ENCODE measurements at places on chromosomes 2 and 18.

DNA sequence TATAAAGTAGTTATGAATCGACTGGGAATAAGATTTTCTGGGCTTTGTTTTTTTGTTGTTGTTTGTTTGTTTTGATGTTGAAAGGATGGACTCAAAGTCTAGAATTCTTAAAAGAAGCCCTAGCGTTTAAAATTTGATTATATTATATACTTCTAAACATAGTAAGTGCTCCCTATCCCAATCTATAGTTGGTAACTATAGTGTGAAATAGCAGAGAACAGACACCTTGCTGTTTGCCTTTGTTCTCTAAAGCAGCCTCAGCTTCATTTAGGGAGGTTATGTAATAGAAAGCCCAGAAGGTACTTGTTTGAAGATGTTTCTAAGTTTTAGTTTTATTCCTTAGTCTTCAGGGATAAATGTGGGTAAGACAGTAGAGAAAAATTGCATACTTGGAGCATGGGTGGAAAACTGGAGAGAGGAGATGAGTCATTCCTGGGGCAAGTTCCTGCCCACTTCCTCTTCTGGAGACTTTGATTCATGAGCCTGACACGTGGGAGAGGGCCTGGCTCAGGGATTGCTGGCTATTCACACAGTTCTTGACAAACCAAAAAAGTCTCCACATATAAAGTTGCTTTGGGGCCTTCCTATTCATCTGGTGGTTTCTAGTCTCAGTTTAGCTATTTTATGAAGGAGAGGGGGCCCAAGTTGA, 131.9 kb downstream of the MYO1B start:
- peak; percentile 51 for DNase-seq

DNA sequence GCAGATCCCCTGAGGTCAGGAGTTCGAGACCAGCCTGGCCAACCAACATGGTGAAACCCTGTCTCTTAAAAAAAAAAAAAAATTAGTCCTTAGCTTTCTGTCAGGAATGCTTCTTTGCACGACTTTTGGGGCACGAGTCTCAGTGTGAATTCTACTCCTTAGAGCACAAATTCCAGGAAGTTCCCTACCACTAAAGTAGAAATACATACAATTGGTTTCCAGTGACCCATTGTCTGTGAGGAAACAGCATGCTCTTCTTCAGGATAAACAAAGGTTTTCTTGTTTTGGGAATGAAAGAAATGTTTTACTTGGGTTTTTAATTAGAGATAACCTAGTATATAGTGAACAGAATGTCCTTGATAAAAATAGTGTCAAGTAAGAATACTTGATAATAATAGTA, 23.7 kb downstream of the PSMA8 start:
- DNase-seq, result no peak

GRCh38 chr2:234422273-234422732, 74.6 kb downstream of the ARL4C start:
- no peak for DNase-seq

GRCh38 chr2:134276381-134277172, 22.7 kb downstream of the MGAT5 start:
- DNase-seq, result no peak

- no peak for DNase-seq
Measured at GRCh38 chr2:222289278-222290160, 9.3 kb downstream of the PAX3 start.

DNA sequence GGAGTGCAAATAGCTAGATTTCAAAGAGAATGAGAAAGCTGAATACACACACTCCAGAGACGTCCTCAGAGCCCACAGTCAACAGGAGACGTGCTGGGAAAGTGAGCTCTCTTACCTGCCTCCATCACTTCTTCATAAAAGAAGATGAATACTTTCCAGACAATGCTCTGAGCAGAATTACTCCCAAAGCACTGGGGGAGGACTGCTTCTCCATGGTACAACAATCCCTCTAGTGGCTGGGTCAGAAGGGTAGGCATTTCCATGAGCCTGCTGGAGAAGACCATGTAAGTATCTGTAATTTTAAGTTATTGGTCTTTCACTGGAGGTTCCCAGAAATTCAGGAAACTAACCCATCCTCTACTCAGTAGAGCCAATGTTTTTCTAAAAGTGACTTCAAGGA, 190.3 kb downstream of the RBM43 start:
- DNase-seq, result no peak

- DNase-seq, result no peak
Measured at GRCh38 chr18:48656582-48656981, 117.8 kb downstream of the CTIF start.

DNA sequence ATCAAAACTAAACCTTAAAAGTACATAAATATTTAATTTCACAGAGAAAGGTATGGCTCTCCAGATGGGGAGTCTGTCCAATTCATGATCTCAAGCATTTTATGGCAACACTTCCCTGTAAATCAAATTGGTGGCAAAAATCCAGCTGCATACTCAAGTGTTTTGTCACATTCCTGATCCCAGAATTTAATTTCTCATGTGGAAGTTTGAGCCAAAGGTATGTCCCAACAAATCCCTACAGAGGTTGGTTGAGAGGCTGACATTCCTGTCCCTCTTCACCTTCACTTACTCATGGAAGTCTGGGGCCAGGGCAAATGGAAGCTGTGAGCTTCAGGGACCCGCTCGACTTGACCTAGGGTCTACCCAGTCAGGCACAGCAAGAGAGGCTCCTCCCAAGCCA, 17.7 kb downstream of the KLF7 start:
- no peak for DNase-seq

GRCh38 chr2:46143429-46144132, 153.6 kb upstream of the EPAS1 start:
- no peak for DNase-seq

GRCh38 chr2:23592898-23593751, 208.1 kb downstream of the KLHL29 start:
- DNase-seq, result no peak

DNA sequence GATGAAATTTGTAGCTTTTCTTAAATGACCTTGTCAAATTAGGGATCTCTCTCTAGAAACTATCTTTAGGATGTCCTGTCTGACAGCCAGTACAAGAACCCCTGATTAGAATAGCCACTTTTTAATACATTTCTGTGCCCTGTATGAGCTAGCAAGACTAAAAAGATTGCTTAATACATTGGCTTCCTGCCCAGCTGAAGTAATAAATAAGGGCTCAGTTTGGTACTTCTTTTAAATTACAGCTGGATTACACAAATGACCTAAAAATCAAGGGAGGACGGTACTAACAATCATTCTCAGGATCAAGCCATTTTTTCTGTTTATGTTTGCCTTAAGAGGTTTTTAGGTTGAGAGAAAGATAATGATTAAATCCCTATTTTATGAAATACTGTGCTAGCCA, 11.6 kb upstream of the OLA1 start:
- DNase-seq, result no peak

DNA sequence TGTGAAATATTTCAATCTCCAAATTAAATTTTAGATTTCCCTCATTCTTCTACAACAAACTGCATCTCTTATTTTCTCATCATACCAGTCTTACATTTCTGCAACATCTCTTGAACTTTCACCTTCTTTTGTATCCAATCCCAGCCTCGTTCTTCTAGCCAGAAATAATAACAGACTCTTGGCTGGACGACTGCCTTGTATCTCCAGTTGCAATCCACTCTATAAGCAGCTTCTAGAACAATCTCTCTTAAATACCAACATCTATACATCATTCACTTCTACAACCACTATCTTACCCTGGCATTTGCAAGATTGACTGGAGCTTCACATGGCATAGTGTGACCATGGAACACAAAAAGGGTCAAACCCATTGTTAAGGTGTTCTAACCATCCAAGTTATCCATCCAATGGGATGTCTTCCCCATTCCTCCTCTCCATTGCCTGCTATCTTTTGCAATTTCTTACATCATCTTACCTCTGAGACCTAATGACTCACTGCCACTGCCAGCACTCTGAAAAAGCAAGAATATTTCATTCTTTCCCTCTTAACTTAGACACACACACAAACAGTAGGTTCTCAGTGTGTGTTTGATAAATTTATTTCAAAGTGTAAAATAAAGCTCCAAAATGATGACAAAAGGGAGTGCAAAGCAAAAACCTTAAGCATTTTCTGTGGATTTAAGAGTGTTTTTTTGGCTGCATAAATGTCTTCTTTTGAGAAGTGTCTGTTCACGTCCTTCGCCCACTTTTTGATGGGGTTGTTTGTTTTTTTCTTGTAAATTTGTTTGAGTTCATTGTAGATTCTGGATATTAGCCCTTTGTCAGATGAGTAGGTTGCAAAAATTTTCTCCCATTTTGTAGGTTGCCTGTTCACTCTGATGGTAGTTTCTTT, 145.6 kb downstream of the METTL4 start:
- no peak for DNase-seq

DNA sequence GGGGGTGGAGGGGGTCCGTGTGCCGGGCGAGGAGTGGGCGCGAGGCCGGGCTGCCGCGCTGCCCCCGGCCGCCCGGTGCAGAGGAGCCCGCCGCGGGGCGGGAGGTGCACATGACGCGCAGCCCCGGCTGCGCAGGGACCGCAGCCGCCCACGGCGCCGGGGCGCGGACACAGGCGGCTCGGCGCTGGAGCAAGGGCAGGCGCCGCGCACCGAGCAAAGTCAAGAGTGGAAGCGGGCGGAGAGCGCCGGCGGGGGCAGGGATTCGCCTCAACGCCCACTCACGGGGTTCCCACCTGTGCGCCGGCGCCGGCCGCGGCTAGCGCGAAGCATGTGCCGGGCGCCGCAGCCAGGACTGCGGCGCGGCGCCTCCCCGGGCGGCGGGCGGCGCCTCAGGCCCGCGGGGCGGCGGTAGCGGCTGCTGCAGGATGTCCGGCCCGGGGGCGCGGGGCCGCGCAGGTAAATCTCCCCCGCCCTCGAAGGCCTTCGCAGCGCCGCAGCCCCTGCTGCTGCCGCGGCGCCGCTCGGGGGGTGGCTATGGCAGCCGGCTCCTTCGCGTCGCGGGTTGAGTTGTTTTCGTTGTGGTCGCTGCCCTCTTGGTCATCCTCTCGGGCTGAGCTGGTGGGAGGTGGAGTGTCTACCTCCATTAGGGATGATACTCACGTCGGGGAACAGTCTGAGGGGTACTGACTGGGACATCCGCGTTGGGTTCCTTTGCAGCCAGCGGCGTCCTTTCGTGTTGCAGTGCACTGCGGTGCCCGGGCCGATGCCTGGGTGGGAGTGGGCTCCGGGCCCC, 216.3 kb upstream of the DTNA start:
- peak; percentile 33 for DNase-seq

- no peak for DNase-seq
Measured at GRCh38 chr2:85994421-85994777, 105.6 kb upstream of the ST3GAL5 start.

DNA sequence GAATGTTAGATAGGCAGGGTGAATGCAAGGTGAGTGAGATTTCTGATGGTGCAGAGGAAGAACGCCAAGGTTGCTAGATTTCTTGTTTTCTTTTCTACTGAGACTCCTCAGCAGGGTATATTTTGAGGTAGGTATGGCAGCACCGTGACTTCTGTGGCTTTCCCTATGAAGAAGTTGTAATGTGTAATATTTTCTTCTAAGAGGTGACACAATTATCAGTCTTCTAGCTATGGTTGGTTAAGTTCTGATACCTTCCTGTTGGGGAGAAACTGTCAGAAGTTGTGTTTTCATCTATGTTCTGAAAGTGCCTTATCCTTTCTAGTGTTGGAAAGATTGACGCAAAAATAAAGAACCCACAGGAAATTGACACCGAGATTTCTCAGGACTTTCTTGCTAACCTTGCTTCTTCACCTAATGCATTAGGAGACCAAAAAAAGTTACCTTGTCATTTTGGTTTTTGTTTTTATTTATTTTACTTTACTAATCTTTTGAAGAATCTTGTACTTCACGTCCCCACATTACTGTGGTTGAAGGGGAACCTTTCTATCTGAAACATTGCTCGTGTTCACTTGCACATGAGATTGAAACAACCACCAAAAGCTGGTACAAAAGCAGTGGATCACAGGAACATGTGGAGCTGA, 11.9 kb downstream of the IL18R1 start:
- no peak for DNase-seq

GRCh38 chr2:8481463-8482009, 200.3 kb upstream of the ID2 start:
- no peak for DNase-seq

GRCh38 chr18:23828426-23828825, 139.2 kb downstream of the LAMA3 start:
- DNase-seq, result no peak

- no peak for DNase-seq
Measured at GRCh38 chr2:207215308-207215707, 49.6 kb upstream of the KLF7 start.

- no peak for DNase-seq
Measured at GRCh38 chr2:166404831-166405568, 29.3 kb upstream of the SCN9A start.

GRCh38 chr18:41604964-41605363, 350.1 kb upstream of the PIK3C3 start:
- DNase-seq, result no peak

DNA sequence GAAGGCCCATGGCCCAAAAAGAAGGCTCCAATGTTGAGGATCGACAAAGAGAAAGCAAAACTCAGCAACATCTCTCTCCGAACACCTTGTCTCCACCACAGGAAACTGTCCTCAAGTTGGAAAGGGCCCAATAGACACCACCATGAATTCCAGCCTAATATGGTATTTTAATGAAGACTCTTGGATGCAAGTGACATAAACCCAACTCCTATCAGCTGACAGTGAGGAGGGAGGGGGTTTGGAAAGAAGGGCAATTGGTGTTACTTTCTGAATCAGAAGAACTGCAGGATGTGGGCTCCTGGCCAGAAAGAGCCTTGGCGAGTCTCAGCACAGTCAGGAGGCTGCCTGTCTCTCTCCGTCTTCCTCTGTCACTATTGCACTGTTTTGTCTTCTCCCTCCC, 40.3 kb upstream of the SIGLEC15 start:
- no peak for DNase-seq

- DNase-seq, result no peak
Measured at GRCh38 chr2:36572054-36572718, 25.8 kb downstream of the FEZ2 start.

Data from ovary (tissue), 10 donors.